Activated naive CD4-positive, alpha-beta T cell treated with anti-CD3 and anti-CD28 coated beads, Interleukin-2, amount 50 U/mL, for 72 hours (primary cell): ENCODE measurements at places on chromosomes 6 and 20.

GRCh38 chr20:24894967-24895366 is 54.1 kb upstream of the CST7 start:
- no peak for DNase-seq

DNA sequence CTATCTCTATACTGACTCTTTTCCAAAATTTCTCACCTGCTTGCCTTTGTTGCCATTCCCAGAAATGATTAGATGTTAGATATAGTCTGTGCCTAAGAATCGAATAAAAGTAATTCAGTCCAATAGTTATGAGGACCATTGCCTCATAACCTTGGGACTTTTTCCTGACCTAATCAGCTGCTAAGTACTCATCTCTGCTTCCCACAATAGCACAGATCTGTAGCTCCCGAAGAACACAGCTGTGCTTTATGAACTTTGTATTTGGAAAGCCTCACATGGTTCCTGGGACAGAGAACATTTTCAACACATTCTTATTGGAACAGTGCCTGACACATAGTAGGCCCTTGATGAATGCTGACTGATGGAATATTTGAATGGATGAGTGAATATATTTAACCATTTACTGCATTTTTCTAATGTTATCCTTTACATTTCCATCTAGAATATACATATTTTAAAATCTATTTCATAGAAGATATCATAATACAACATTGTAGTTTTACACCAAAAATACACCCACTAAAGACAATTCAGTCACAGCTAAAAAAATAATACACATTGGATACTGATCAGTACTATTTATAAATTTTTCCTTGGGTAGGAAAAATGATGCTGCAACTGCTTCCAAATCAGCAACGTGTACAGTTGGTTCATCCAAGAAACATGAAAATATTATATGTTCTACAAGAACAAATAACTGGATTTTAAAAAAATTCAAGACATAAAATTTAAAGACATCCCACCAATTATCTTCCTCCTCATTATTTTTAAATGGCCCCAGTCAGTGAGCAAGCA is 53.9 kb downstream of the HS3ST5 start:
- no peak for DNase-seq

- no peak for DNase-seq
These were observed 69.0 kb downstream of the MOCS1 start for GRCh38 chr6:39865011-39865888.

GRCh38 chr6:57242505-57242904 is 20.4 kb upstream of the RAB23 start:
- DNase-seq = no peak

DNA sequence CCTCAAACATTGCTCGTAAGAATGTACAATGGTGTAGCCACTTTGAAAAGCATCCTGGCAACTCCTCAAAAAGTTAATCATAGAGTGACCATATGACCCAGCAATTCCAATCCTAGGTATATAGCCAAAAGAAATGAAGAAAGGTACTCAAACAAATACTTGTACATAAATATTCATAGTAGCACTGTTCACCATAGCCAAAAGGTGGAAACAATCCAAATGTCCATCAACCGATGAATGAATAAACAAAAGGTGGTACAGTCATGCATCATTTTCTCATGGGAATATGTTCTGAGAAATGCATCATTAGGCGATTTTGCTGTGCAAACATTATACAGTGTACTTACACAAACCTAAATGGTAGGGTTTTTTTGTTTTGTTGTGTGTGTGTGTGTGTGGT is 74.4 kb upstream of the TBC1D7 start:
- no peak for DNase-seq
